ENCODE measurements at places on chromosomes 6 and 20.

DNA sequence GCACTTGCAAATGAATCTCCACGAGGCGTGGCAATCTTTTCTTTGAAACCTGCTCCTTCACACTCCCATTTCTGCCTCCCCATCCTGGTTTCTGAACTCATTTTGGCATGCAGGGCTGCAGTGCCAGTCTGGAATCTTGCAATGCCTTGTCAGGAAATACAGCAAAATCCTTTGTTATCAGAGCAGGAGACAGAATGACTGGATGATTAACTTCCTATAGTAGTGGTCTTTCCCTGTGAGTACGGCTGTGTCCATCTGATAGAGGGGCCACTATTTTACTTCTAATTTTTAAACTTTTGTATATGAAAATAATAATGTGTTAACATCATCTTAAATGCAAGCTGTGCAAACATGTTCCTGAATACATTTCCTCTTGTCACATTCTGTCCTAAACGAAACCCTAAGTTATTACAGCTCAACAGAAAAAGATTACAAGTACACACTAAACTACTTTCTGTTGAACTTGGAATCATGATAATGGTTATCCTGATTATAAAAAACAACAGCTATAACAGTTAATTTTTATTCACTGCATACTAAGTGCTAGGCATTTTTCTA lies 140.2 kb downstream of the KIF13A start:
- DNase-seq, result no peak

DNA sequence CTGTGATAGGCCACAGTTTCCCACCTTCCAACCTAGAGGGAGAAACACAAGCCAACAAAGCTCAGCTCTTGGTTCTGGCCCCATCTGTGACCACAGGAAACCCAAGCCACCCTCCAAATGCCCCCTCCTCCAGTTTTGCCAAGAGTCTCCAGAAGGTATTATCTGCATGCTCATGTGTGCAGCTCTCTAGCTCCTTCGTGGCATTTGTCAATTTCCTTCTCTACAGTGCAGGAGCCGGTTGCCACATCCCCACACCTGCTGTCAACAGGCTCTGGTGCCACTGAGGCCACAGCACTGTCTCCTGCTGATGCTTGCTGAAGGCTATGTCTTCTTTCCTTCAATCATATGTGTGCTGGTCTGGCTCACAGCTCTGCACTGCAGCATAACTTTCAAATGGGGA lies 177.2 kb downstream of the CLIC5 start:
- no peak for DNase-seq

DNA sequence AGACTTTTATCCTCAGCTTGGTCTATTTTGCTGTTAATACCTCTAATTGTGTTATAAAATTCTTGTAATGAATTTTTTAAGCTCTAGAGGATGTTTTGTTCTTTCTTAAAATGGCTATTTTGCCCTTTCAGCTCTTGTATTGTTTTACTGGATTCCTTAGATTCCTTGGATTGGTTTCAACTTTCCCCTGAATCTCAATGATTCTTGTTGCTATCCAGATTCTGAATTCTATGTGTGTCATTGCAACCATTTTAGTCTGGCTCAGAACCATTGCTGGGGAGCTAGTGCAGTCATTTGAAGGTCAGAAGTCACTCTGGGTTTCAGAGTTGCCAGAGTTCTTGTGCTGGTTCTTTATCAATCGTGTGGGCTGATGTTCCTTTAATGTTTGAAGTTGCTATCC lies 37.1 kb downstream of the OTOR start:
- DNase-seq, result no peak

DNA sequence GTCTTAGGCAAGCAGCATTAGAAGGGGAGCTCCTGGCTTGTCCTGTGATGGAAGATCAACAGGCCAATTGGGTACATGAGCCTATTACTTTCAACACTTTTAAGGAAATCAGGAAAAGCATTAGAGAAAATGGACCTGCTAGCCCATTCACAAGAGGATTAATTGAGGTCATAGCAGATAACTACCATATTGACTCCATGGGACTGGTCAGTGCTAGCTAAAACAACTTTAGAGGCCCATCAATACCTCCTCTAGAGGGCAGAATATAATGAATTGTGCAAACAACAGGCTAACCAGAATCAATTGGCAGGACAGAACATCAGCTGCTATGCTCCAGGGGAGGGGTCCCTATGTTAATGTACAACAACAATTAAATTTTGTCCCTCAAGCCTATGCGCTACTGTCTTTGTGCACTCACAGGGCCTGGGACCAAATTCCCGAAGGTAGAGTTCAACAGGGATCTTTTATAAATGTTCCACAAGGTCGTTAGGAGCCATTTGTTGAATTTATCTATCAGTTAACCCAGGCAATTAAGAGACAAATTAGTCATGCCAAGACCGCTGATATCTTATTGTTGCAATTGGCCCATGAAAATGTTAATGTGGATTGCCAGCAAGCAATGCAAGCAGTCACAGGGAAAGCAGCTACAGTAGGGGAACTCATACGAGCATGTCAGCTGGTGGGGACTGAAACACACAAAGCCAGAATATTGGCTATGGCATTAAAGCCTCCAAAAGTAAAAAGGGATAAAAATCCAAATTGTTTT lies 106.6 kb upstream of the BTN3A2 start:
- no peak for DNase-seq

DNA sequence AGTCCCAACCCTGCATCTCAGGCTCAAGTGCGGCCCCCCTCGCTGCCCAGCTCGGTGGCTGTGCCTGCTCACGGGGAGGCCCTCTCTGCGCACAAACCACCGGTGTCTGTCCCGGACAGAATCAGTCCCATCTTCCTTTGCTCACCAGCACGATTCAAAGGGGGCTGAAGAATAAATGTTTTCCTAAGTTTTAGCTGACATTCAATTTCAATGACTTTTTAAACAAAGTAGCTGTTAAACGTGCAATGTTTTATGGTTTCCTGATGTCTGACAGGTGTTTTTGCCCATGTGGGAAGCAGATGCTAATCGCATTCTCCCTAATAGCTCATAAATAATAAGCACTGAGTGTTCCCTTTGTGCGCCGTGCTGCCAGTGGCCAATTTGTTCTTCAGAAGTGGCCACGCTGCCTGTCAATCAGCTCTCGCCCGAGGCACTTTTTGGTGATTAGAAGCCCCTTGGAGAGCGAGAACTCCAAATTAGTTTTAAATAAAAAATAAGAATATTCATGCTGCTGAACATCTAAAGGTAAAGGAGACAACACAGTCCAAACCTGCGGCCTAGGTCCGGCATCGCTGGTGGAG lies 26.3 kb downstream of the BHLHE23 start:
- DNase-seq, result no peak

- no peak for DNase-seq
Measured at GRCh38 chr20:6626805-6627204, 140.7 kb upstream of the BMP2 start.

GRCh38 chr6:25535632-25536225 lies 116.3 kb upstream of the SCGN start:
- DNase-seq, result no peak
